RWPE1 (cell line): ENCODE measurements at places on chromosomes 16 and 17.

DNA sequence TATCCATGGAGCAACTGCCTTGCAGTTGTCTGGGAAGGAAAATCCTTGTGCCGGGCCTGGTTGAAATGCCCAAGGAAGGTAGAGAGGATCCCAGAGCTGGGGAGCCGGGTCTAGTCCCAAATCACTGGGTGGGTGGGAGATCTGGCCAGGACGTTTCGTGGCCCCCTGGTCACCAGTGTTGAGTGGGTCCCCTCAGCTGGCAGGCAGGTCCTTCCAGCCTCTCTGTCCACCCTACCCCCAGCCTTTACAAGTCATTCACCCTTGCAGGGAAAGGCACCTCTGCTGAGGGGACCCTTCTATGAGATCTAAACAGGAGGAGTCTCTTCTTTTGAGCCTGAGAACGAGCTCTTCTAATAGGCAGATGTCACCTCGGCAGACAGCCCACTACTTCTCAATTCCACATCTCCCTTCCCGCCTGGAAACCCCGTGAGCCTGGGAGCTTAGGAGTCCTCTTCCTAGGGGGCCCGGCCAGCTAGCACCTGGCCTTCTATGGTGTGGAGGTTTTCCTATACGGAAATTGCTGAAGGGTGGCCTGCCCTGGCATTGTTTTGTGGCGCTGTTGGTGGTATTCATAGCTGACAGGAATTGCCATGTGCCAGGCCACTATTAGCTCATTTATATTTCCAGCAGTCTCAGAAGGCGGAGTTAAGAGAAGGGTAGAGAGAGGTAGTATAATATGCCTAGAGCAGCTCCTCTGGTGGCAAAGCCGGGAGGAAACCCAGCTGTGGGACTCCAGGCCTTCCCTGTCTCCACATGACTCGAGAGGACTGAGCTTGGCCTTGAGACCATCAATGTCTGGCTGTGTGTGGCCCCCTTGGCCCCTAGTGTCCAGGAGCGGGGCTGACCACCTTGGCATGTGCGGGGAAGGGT is 13.3 kb downstream of the MPRIP start:
- no peak for DNase-seq

DNA sequence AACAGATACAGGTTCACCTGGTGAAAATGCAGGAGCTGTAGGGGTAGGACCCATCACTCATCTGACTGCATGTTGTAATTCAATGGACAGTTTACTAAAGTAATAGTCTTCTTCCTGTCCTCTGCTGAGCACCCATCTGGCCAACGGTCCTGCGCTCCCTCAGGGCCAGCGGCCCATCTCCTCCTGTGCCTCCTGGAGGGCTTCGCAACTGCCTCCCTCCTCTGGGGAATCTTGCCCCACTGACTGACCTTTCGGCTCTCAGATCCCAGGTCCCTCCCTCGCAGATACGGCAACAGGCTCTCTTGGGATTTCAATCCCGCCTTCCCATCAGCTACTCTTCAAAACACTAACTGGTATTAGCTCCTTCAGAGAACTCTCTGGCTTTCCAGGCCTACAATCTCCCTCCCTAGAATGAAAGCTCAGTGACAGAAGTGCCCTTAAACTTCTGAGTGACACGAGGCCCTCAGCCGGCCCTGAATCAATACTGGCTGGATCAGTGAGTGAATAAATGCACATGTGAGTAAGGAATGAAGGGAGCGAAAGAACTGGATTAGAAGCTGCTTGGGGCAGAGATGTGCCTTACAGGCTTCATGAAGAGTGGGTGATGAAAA is 1.3 kb downstream of the PEMT start:
- DNase-seq, result no peak

- no peak for DNase-seq
Observed at GRCh38 chr16:14179116-14179515, 108.0 kb downstream of the MRTFB start.

DNA sequence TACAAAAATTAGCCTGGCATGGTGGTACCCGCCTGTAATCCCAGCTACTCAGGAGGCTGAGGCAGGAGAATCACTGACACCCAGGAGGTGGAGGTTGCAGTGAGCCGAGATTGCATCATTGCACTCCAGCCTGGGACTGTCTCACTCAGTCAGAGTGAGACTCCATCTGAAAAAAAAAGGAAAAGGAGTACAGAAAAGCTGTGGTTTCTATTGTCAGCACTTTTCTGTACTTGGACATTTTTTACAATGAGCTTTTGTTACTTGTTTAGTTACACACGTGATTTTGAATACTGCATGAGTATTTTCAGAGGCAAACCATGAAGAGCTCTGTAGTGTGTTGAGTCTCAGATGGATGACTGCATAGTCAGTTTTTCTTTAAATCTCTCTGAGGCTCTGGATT is 26.3 kb downstream of the ZC3H18 start:
- no peak for DNase-seq

DNA sequence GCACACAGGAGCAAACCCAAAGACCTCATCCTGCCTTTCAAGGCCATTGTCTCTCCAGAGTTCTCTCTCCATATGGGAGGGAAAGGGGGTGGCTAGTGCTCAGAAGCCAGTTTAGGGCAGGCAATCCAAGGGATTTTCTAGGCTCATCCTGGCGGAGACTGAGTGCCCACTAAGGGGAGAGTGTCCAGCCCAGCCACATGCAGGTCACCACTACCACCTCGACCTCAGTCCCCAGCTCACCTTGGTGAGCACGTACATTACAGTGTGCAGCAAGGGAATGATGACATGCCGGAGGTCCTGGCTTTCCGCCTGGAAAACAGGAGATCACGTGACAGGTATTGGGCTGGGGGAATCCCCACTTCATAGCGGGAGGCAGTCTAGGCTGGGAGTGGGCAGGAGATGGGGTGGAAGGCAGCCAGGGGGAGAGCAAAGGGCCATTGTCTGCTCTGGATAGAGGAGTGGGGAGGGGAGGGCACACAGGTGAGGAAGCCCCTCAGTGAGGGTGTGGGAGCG is 29.9 kb downstream of the PIK3R6 start:
- peak; percentile 40 for DNase-seq

GRCh38 chr16:53094013-53094630 is 39.3 kb downstream of the CHD9 start:
- DNase-seq, result no peak

GRCh38 chr17:5184288-5184687 is 7.4 kb downstream of the ZNF594 start:
- DNase-seq, result no peak

GRCh38 chr17:42171831-42172230 is 9.1 kb downstream of the KCNH4 start:
- DNase-seq, result peak; percentile 54

GRCh38 chr16:85101956-85102630 is 10.2 kb downstream of the CIBAR2 start:
- DNase-seq, result no peak

DNA sequence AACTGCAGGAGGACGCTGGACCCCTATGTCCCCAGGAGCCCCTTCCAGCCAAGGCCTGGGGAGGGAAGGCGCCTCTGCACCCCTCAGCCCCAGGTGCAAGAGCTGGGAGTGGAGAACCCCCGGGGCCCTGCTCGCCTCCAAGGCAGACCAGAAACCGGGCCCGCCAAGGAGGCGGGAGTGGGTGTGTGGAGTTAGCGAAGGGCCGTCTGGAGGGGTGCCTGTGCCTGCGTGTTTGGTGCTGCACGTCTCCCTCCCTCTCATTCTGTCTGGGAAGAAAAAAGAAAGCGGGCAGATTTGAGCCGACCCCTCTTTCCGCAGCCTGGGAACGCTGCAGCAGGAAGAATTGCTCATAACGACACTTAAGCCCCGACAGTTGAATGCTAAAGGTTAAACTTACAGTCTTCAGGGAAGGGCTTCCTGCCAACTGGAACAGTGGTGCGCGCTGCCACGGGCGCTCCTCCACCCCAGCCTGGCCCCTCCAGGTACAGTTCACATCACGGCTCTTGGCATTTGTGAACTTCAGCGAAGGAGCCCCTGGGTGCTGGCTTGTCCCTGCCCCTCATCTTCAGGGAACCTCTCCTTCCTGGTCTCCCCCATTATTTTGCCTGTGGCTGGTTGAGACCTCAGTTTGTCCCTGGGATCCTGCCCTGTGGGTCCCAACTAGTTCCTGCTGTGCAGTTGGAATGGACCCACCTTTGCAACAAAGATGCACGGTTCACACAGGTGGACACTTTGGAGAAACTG is 19.2 kb upstream of the ZFHX3 start:
- DNase-seq, result no peak

GRCh38 chr16:56282451-56282850 is 91.2 kb downstream of the GNAO1 start:
- no peak for DNase-seq

- no peak for DNase-seq
Observed at GRCh38 chr16:28616636-28617035, 6.8 kb upstream of the SULT1A1 start.

- no peak for DNase-seq
Observed at GRCh38 chr16:79158337-79158736, 442.2 kb downstream of the MAF start.

- DNase-seq, result no peak
Observed at GRCh38 chr16:68646953-68647659, 2.0 kb downstream of the CDH3 start.

- no peak for DNase-seq
Observed at GRCh38 chr17:75032720-75033280, 14.0 kb downstream of the ATP5PD start.

DNA sequence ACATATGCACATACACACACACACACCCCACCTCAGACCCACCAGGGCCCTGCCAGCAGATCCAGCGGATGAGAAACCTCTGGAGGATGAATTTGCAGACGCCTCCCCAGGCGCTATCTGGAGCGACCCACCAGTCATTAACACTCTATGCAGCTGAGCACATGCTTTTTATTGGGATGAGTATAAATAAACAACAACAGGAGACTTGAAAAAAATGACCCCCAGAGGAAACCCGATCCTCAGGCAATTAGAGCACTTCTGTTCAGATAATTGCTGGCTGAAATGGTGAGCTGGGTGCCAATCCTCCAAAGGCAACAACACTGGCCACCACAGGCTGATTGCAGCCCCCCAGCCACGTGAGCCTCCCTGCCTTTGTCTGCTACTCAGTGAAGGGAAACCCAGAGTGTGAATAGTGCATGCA is 32.9 kb downstream of the DYNLRB2 start:
- no peak for DNase-seq

DNA sequence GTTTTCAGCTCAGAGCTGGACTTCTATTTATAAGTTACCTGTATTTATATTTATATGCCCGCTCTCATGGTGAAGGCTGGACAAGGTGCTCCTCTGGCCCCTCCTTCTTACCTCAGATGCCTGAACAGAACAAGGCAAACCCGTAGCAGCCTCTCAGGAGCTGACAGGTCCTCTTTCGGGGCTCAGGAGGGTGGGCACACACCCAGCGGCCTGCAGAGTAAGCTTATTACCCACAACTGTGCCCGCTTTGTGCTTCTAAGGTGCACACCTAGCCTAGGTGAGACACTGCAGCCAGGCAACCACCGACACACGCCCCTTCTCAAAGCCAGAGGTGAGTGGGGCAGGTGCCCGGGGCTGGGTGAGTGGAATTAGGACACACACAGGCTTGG is 5.3 kb downstream of the NKIRAS2 start:
- DNase-seq, result no peak

- no peak for DNase-seq
Observed at GRCh38 chr16:81798311-81799137, 19.4 kb downstream of the PLCG2 start.

- no peak for DNase-seq
Observed at GRCh38 chr16:72313903-72314302, 141.9 kb upstream of the PMFBP1 start.

DNA sequence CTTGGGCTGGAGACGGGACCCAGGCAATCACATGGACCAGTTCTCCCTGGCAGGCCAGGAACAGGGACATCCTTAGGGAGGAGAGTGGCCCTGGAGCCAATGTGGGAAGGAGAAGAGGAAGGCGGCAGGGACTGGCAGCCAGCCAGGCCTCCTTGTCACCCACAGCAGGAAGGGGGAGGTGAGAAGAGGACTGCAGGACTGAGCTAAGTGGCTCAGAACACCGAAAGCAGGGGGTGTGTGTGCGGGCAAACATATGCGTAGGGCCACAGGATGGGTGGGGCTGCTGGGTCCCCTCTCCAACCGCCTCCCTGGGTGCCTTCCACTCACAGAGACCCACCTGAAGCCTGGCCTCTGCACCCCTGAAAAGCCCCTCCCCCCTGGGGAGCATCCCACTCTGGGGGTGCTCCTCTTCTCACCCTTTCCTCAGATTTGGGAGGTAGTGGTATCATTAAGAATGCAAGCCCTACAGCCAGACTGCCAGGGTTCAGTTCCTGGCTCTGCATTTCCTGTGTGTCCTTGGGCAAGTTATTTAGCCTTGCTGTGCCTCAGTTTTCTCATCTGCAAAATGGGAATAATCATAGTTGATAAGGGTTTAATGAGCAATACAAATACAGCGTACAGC is 8.1 kb downstream of the PNMT start:
- no peak for DNase-seq

DNA sequence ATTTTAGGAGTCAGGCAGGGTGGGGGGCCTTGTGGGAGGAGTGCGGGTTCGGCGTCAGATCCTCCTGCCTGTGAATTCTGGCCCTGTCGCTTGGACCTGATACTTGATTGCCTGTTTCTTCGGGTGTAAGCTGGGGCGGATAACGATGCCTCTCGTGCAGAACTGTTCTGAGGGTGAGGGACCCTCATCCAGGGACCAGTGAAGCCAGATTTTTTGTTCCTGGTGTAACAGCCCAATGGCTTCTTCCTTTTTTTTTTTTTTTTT is 1.3 kb downstream of the TBCD start:
- DNase-seq, result no peak

- DNase-seq, result no peak
Observed at GRCh38 chr16:30054451-30054850, 11.1 kb upstream of the ALDOA start.

- DNase-seq, result peak; percentile 86
Observed at GRCh38 chr17:71423871-71424546, 696.8 kb upstream of the SOX9 start.

DNA sequence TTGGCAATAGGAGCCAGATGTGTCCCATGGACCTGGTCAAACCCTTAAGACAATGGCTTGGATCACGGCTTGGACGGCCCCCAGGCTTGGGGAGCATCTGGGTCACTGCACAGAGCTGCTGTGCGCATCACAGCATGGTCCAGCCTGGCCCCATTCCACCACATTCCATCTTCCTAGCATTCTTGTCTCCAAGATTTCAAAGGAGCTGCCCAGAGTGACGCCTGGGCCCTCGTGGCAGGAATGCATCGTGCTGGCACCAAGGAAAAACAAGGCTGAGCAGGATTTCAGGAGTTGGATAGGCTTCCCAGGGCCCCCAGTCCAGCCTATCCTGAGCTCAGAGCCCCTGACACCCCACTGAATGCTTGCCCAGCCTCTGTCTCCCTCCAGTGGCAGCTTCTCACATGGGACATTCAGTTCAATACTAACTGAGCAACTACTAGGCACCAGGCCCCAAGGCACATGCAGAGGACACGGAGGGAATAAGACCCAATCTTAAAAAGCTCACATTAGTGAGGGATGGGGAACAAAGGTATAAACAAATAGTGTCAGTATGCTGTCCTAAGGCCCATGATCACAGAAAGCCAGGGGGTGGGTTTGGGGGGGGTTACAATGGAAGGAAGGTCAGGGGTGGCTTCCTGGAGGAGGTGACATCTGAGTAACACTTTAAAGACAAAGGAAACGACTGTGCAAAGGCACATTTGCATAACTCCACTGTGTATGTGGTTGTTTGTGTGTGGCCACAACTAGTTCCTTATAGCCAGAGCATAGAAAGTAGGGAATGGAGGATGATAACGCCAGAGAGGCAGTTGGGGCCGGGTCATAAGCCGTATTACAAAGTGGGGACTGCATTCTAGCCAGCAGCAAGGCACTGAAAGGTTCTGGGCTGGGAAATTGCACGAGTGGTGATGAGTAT is 34.1 kb downstream of the TK2 start:
- DNase-seq, result no peak
